ENCODE measurements at places on chromosomes 16 and 17.

DNA sequence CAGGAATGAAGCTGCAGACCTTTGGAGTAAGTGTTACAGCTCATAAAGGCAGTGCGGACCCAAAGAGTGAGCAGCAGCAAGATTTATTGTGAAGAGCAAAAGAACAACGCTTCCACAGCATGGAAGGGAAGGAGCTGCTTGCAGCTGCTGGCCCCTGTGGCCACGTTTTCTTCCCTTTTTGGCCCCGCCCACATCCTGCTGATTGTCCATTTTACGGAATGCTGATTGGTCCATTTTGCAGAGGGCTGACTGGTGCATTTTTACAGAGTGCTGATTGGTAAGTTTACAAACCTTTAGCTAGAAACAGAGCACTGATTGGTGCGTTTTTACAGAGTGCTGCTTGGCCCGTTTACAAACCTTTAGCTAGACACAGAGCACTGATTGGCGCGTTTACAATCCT, 841.5 kb downstream of the CDH11 start:
- DNase-seq, result no peak

DNA sequence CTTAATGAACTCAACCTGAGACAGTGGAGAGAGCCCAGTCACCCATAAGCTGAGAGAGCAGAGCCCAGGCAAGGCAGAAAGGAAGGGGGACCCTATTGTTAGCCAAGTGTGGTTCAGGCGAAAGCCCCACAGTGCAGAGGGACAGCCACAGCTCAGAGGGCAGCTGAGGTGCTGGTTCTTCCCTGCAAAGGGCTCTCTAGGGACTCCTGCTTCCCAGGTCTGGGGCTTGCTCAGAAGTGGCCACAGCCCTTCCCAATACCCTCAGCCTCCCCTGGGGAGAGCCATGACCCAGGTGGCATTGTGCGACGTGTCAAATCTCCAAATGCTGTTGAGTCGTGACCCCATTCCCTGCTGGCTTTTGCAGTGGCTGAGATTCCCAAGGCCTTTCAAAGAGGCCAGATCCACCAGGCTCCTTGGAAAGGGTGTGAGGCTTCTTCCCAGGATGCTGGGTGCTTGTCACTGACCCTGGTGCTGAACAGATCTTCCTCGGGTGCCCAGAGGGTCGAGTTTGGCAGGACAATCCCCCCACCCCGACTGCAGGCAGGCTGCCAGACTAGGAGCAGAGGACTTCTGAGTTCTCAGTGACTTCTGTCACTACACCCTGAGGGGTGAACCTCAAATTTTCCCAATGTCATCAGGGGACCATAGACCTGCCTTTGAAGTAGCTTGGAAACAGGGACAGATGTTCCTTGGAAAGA, 2.5 kb upstream of the CCL17 start:
- no peak for DNase-seq

GRCh38 chr17:76709077-76709950, 1.5 kb downstream of the MXRA7 start:
- DNase-seq, result no peak

DNA sequence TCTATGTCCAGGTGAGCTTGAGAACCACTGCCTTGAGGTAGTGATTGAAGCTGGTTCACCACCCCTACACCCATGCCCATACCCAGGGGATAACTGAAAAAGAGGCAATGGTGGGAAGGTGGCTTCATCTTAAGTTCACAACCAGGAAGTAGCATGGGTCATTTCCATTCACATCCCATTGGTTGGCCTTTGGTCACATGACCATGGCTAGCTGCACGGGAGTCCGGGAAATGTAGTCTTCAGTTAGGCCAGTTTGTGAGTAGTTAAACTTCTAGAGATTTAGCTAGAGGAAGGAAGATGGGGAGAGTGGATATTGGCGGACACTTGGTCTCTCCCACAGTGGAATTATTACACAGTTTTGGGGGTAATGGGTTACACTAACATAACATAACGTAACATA, 92.9 kb downstream of the RGS9 start:
- no peak for DNase-seq

GRCh38 chr16:60151987-60152386, 1417.9 kb upstream of the GOT2 start:
- no peak for DNase-seq

DNA sequence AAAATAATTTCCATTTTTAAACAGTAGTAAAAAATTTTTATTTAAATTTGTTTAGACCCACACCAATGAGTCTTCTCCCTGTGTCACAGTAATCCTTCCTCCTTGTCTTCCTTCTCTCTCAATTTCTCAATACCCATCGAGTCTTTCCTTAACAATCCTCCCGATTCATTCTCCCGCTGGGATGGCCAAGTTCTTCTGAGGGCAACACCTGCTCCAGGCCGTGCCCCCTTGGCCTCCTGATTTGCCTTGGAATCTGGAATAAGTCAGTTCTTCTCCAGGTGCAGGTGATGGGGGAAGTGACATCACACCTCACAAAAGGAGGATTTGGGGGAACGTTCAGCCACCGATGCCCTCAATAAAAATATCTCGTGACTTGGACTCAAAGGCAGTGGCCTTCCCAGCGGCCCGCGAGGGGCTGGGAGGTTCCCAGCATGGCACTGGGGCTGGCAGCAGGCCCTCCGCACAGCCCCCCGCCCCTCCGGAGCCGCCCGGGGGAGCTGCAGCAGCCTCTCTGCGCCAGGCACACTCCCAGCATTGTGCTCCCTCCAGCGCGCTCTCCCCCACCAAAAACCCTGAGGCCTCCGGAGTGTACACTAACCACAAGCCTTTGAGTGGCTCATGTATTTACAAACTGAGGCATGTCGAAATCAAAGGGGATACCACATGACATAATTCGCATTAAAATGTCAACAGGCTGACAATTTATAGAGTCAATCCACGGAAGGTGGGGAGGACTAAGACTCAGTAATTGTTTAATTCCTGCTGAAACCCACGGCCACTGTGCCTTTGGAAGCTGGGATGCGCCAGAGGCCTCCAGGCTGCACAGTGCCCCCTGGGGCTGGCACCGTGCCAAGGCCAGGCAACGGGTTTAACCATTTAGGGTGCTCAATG, 120.5 kb downstream of the ZFHX3 start:
- no peak for DNase-seq

GRCh38 chr17:49146620-49147306, 14.2 kb downstream of the B4GALNT2 start:
- DNase-seq, result no peak

DNA sequence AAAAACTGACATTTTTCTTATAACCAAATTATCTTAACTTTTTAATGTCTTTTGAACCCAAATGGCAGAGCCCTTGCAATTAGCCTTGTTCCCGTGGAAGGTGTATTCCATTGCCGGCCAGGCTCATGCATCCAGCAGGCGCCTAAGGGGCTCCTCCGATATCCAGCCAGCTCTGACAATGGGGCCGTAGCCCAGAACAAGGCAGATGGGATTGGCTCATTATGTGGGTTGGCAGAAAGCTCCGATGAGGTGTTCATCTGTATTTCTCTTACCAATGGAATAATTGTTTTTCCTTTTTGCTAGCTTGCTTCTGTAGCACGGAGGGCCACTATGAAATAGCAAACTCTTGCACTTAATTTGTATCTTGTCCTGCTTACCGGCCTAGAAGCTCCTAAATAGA, 208.2 kb upstream of the CHMP6 start:
- DNase-seq, result no peak

- DNase-seq, result no peak
These were observed 3.4 kb upstream of the TAOK1 start for GRCh38 chr17:29386760-29387159.

DNA sequence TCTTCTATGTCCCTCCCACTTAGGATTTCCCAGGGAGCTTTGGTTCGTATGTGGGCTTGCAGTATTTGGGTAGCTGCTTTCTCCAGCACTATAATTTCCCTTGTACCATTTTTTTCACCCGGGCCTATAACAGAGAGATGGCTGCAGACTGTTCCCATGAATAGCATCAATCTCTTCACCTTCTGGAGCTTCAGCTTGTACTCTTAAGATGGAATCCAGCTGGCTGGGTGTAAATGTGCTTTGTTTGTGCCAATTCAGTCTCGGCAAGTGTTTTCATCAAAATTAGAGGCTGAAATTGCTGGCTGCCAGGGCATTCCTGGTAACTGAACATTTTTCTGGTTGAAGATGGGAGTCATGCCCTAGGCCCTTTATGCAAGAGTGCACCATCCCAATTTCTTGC, 12.2 kb upstream of the CPD start:
- DNase-seq, result no peak

DNA sequence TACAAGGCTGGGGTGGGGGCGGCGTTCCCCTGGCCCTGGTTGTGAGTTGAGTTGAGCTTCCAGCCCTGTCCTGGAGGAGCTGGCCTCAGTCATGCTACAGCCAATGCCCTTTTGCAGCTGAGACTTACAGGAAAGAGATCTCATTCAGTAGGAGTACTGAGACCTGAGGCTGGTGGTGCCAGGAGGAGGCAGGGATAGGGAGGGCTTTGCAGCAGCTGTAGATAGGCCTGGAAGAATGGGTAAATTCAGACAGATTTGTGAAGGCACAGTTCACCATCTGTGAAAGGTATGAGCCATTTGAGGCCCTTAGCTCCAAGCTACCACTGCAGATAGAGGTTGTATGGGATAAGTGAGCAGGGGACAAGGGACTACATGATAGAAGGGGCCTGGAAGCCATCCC, 5.6 kb downstream of the STX4 start:
- DNase-seq, result no peak

DNA sequence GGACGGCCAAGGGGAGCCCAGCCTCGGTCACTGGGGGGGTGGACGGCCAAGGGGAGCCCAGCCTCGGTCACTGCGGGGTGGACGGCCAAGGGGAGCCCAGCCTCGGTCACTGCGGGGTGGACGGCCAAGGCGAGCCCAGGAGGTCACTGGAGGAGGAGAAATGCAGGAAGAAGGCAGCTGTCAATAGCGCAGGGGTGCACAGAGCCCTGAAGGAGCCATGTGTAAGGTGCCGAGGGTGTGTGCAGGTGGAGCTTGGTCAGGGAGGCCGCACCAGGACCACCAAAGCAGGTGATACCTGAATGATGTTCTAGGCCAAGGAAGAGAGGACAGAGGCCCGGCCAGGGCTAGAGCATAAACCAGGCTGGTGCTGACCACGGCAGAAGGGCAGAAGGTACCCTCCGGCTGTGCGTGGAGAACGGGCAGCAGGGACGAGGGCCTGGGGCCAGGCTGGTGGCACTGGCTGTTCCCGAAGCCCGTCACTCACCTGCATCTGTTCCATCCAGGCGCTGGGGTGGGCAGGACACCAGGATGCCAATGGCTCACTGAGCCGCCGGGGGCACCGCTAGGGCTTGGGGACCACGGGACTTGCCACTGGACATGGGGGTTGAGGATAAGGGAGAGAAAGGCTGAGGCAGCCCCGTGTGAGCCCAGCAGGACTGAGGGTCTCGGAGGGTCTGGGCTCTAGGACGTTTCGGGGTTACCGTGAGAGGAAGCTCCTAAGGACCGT, 5.9 kb upstream of the CCDC57 start:
- no peak for DNase-seq

DNA sequence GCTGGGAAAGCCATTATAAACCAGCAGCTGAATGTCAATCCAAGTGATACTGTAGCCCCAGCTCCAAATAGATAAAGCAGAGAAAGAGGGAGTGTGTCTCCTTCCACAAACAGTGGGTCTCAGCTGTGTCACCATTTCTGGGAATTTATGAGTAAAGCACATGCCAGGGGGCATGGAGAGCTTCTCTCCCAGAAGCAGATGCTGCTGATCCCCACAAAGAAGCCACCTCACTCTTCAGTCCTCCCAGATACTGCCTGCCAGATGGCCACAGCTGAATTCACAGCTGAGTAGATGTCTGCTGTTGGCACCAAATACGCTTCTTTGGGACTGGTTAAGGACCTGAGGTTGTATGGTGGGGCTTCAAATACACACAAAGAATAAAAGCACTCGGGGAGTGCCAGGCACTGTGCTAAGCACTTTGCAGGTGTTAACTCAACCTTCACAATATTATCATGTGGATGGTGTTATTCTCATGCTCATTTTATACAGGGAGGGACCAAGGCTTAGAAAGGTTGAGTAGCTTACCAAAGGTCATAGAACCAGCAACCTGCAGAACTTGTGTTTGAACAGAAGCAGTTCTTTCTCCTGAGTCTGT, 298.3 kb downstream of the CDH11 start:
- DNase-seq, result no peak

DNA sequence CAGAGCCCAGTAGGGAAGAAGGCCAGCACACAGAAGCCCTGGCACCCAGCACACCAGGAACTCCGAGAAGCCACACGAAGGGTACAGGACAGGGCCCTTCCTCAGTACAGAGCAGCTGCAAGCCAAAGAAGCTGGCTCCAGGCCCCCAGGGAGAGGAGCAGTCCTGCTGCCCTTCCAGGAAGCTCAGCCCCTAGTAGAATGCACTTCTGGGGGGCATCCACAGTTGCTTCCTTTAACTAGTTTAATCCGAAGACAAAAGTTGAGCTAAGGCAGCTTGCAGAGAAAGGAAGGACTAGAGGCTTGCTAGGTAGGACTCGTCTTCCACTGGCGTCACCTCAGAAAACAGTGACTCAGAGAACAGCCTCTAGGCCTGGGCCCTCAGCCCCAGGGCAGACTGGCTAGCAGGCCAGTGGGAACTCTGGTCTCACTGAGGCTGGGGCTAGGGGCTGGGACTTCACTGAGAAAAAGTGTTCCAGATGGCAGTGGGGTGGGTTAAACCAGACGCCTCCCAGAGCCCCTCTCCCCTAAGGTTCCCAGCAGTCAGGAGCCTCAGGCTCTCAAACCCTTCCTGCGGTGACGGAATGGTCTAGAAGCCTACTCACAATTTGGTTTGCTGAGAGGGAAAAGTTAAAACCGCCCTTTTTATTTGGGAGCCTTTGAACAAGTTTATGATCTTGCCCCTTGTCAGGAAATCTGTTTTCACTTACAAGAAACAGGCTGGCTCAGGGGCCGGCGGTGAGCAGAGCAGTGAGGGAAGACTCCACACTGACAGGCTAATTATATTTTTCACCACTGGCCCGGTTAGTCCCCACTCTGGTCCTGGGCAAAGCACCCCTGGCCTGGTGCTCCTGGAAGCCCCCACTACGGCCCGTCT, 41.4 kb downstream of the ACTG1 start:
- no peak for DNase-seq

DNA sequence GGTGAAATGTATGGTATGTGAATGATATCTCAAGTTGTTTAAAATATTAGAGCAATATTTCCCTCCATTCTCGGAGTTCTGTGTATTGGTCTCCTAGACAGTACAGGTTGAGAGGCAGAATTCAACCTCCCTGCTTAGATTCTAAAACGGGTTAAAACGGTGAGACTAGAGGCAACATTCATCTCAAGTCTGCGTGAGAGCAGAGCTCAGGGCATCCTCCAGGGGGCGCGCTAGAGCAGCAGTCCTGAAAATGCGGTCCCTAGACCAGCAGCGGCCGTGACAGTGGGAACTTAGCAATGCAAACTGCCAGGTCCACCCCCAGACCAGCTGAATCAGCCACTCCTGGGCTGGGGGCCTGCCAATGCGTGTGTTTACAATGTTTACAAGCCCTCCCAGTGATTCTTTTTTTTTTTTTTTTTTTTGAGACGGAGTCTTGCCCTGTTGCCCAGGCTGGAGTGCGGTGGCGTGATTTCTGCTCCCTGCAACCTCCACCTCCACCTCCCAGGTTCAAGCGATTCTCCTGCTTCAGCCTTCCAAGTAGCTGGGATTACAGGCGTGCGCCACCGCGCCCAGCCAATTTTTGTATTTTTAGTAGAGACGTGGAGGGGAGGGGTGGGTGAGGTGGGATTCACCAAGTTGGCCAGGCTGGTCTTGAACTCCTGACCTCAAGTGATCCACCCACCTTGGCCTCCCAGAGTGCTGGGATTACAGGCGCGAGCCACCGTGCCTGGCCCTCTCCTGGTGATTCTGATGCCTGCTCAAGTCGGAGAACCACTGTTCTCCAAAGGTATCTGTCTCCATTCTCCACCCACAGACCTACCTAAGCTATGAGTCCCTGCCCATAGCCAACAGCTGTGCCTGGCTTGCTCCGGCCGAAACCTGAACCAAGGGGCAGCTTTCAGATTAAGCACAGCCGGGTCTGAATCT, 24.2 kb downstream of the KLHL36 start:
- DNase-seq, result peak; percentile 54
